ENCODE measurements at places on chromosomes 13 and 19.
A peak's percentile ranks its signal among the peaks of the same experiment; 100 is the strongest.

DNA sequence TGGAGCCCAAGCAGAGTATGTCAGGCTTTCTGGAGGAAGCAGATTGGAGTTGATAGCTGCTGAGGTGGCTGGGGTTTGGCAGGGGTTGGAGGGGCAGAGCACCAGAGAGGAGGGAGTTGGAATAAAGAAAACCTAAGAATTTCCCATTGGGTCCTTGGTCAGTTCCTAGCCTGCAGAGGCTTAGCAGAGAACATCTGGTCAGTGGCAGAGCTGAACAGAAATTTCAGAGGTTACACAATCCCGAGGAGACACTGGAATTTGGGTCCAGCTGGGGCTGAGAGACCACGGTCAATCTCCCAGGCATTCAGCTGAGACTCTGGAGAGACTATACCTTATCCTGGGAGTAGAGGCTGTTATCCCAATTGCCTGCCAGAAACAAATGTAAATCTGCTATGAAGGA lies 84.4 kb downstream of the DPY19L3 start:
- no peak for DNase-seq

- DNase-seq, result no peak
Observed at GRCh38 chr19:49749055-49749716, 13.9 kb downstream of the TSKS start.

DNA sequence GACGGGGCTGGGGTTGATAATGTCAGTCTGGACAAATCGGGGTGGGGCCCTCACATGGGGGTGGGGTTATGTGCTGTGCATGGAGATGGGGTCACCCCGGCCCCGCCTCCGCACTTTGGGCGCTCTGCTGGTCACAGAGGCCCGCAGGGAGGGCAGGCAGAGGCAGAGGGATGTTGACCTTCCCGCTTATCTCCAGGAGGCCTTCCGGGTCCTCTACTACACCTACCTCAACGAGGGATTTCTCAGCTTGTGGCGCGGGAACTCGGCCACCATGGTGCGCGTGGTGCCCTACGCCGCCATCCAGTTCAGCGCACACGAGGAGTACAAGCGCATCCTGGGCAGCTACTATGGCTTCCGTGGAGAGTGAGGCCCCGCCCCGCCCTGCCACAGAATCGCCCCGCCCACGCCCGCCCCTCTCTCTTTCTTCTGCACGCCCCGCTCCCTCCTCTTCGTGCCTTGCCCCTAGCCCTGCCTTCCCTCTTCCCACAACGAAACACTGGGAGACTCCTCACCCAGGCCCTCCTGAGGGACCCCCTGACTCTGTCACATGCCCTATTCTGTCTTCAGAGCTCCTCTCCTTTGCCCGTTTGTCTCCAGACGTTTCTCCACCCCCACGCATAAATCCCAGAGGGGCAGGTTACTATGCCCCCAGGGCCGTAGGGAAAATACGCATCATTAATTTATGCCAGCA lies 32.8 kb downstream of the TMEM161A start:
- peak; percentile 22 for DNase-seq

- no peak for DNase-seq
Observed at GRCh38 chr19:10173527-10173926, 21.2 kb downstream of the DNMT1 start.

DNA sequence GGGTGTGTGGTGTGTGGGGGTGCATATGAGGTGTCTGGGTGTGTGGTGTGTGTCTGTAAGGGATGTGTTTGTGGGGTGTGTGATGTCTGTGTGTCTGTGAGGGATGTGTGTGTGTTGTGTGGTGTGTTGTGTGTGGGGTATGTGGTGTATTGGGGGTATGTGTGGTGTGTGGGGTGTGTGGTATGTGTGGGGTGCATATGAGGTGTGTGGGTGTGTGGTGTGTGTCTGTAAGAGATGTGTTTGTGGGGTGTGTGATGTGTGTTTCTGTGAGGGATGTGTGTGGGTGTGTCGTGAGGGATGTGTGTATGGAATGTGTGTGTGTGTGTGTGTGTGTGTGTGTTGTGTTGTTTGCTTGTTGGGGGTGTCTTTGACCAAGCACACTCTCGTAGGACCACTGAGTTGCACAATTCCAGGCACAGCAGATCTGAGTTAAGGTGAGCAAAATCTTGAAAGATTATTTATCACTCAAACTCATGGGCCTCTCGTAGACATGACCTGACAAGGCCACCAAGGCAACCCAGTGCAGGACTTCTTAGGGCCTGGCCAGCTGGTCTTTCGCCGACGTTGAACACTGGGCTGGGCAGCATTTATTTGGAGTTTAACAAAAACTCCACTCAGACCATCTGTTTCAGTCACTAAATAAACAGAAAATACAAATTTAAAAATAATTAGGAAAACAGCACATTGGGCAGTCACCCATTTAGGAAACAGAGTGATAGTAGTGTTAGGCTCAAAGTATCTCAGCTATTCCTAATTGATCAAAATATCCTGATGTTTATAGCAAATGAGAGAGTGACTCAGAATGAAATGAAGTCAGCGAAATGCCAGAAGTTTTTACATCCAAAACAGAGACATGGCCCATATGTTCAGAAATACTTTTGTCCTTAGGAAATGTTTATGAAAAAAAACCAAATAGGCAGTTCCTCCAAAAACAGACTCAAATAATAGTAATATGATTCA lies 301.1 kb downstream of the FGF9 start:
- DNase-seq, result no peak

GRCh38 chr19:400976-401865 lies 7.7 kb downstream of the C2CD4C start:
- DNase-seq, result no peak

GRCh38 chr19:28466107-28467045 lies 746.6 kb downstream of the UQCRFS1 start:
- peak; percentile 19 for DNase-seq

DNA sequence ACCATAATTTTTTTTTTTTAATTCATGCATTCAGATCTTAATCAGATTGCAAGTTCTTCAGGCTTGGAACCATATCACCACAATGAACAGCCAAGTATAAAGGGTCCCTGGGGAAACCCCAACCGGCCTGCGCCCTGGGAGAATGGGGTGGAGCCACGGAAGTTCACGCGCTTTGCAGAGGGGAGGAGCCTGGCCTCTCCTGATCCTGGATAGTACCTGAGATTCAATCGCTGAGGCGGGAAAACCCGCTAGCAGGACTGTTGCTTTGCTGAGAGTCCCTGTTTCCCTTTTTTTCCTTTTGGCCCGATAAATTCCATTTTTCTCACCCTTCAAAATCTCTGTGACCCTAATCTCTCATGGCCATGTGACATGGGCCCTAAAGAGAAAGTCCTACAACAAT lies 385.1 kb downstream of the IRS2 start:
- DNase-seq, result no peak

- no peak for DNase-seq
Observed at GRCh38 chr13:34513526-34513925, 428.5 kb upstream of the NBEA start.

GRCh38 chr13:27483421-27483820 lies 33.1 kb upstream of the MTIF3 start:
- no peak for DNase-seq

DNA sequence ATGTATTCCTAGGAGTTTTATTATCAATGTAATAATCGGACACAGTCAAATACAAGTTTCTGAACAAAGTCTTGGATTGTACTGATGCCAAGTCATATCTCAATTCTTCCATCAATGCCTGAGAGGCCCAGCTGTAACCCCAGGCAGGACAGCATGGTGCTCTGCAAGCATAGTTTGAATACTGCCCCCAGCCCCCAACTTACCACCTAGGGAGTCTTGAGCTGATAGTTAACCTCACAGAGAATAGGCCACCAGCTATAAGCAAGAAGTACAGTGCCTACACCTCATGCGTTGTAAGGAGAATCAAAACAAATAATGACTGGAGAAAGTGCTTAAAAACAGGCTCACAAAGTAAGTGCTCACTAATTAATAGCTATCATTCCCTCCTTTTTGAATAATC lies 2.7 kb downstream of the PROSER1 start:
- DNase-seq, result no peak

DNA sequence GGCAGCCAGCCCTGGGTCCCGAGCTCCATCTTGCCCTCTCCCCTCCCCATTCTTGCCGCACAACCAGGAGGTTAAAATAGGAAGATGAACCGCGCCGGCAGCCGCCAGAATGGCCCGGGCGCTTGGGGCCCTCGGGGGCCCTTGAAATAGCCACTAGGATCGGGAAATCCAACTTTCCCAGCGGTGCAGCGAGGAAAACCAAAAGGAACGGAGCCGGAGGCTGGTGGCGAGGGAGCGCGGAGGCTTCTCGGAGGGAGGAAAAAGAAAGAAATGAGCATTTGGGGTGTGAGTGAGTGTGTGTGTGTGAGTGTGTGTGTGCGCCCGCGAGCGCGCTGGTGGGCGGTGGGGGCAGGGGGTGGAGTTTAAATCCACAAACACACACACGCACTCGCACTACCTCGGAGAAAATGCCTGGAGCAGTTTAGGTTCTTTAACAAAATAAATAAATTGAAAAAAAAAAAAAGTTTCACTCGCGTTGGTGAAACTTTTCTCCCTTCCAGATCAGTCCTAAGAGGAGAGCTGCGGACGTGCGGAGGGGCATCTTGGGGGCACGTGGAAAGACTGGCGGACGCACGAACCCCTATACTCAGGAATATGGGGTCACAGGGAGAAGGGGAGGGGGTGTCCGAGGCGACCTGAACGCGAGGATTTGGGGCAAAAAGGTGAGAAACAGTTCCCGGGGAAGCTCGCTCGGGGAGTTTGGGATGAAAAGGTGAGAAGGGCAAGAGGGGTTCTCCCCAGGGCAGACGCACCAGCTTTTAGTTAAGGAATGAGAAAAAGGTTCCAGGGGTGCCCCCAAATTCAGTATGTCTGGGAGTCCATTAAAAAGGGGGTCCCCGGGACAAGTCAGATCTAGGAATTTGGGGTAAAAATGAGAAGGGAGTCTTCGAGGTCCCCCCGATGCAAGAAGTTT lies 1.3 kb downstream of the RFX2 start:
- DNase-seq, result peak; percentile 67

GRCh38 chr13:20132052-20132634 lies 28.7 kb downstream of the GJA3 start:
- no peak for DNase-seq

- no peak for DNase-seq
Observed at GRCh38 chr19:44663996-44664395, 7.3 kb upstream of the CEACAM19 start.

DNA sequence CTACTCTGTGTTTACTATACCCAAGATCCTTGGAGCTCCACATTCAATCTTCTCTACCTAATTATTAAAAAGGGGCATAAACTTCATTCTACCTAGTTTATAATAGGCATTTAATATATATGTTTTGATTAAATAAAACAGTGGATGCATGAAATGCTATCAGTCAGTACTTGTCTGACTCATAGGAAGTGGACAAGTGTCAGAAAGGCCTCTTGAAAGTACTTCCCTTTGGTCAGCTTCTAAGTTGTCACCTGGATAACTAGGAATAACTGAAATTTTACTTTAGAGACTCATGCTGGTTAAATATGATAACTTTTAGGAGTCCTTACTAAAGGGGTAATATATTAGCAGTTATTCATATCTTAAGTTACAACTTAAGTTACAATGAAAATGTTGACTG lies 329.8 kb downstream of the KLF5 start:
- DNase-seq, result no peak

GRCh38 chr13:111662451-111662850 lies 342.0 kb downstream of the TEX29 start:
- DNase-seq, result no peak

GRCh38 chr13:61187471-61187870 lies 228.2 kb downstream of the PCDH20 start:
- no peak for DNase-seq

GRCh38 chr13:62846302-62846701 lies 1430.7 kb upstream of the PCDH20 start:
- DNase-seq, result no peak

- no peak for DNase-seq
Observed at GRCh38 chr19:53908106-53908934, 758 bp upstream of the CACNG7 start.

- DNase-seq, result no peak
Observed at GRCh38 chr19:49770529-49770928, 3.7 kb downstream of the AP2A1 start.

DNA sequence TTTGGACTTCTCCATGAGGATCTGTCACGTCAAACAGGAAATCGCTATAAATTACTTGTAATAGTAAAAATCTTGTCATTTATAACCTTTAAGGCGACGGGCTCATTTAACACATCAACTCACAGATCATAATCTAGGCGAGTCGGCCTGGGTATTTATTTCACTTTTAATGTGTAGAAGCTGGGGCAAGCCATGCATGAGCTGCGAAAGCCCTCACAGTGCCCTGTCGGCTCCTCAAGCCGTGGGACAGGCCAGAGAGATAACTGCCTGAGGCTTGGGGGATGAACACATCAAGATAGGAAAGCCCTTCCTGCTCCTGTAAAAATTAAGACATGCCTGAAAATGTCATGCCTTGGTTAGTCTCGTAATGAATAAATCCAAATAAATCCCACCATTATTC lies 30.8 kb downstream of the SOX1 start:
- DNase-seq, result no peak

DNA sequence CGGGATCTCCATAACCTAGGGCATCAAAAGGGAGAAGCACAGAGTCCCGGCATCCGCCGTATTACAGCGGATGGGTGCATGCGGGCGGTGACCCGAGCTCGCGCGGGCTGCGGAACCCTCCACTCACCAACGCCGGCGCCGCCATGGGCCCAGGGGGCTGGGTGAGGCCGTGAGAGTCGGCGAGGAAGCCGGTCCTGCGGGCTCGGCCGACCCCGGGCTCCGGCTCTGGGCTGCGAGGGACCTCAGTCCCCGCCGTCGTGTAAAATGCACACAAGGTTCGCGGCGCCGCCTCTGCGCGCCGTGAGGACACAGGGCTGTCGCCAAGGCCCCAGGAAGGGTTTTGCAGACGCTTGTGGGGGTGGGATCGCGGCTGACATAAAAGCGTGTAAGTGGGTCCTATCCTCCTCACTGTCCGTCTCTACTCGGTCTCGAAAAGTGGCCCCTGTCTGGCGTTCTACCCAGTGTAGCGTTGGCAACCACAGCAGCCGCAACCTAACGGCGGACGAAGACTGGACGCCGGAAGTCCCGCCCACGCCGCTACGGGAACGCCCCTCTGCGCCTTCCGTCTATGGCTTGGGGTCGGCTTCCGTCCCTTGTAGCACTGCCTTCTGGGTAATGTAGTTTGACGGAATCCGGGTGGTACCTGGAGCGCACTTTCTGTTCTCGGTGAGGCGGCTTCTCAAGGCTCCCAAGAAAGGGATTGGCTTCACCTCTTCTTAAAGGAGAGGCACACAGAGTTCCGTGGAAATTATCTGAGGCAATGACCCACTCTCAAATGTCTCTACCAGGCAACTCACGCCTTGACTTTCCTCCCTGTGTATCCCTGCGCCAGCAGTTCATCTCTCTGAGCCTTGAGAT lies at the start of gene ZNF599:
Gene ZNF599 (minus strand): TSS at position 519 of the 858 bp plus-strand sequence. CDS start 374 bp downstream, at position 145.
- DNase-seq, result peak; percentile 43

GRCh38 chr13:53783471-53783870 lies 754.9 kb downstream of the OLFM4 start:
- DNase-seq, result no peak

GRCh38 chr13:98315466-98315865 lies 138.4 kb upstream of the RNF113B start:
- DNase-seq, result no peak

Data from AG09319 (cell line).